ENCODE measurements at places on chromosomes 6 and 20.
A peak's percentile ranks its signal among the peaks of the same experiment; 100 is the strongest.

- no peak for DNase-seq
Measured at GRCh38 chr6:170307080-170307545, 555 bp downstream of the FAM120B start.

GRCh38 chr6:19472850-19473249, 364.3 kb upstream of the ID4 start:
- peak; percentile 9 for DNase-seq

GRCh38 chr20:1535420-1536175, 21.9 kb downstream of the SIRPD start:
- no peak for DNase-seq

DNA sequence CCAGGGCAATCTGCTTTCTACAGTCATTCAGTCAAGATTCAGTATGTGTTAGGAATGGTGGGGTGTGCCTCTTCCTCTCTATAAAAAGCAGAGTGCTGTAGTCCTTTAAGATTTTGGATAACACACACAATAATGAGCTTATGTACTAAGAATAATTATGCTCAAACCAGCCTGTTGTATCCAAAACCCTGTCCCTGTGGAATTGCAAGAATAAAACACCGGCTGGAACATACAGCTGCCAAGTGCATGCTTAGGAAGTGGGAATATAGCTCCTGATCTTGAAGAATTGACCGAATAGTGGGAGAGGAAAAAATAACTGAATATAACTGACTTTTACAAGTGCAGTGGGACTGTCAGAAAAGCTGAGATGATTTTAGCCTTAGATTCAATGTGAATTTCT, 979 bp upstream of the MOCS1 start:
- no peak for DNase-seq

- DNase-seq: no peak
Measured at GRCh38 chr6:159815410-159815809, 15.3 kb downstream of the PNLDC1 start.

- DNase-seq: no peak
Measured at GRCh38 chr6:169622618-169623017, 79.2 kb downstream of the WDR27 start.

DNA sequence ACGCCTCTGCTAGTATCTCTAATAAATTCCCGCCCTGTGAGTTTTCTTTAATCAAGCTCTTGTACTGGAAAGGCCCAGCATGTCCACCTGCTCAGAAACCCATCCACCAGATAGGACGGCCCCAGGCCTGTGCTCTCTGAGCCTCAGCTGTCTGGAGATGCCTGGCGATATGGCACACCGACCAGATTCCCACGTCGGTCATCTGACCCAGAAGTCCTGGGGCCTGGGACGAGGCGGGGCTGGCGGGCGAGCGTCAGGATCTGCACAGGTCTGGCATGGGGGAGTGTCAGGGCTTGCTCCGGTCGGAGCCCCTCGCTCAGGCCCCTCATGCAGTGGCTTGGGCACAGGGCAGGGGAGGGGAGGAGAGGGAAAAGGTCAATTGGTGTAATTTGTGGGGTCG, 10.2 kb downstream of the RNASET2 start:
- no peak for DNase-seq

DNA sequence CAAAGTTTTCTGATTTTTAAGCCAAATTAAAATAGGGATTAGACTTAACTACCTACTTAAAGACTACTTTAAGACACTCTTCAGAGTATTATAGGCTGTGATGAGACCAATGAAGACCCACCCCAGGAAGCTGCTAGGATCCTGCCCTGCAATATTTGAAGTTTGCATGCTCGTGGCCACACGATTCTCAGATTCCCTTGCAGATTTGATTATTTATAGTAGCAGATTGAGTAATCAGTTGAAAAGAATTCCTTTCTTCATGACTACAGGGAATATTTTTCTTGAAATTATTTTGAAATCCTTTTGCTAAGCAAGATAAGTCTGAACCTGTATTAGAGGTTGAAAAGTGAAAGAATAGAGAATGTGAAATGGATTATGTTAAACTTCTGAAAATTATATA, 122.3 kb downstream of the B3GAT2 start:
- DNase-seq: no peak

DNA sequence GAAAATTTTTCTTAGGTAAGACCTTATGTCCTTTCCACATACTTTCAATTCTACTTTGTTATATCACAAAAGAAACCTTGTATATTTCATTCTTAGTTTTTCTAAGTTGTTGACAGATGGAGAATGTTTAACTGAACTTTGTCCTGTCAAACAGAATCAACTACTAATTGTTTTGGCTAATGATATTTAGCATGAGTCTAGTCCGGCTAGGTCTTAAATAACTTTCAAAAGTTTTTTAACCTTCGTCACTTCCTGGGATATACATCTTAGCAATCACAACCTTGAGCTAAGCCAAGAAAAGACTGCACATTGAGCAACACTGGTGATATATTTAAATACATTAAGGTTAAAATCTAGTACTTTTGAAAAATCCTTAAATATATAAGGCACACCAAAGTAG, 62.9 kb upstream of the RUNX2 start:
- DNase-seq: no peak

DNA sequence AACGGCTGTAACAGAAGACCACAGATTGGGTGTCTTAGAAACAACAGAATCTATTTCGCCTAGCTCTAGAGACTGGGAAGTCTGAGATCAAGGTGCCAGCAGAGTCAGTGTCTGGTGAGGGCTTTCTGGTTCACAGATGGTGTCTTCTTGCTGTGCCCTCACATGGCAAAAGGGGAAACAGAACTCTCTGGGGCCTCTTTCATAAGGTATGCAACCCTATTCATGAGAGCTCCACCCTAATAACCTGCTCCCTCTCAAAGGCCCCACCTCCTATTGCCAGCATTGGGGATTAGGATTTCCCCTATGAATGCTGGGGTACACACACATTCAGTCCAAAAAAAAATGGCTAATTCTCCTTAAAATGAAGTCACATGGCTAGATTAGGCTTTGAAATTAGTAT, 10.0 kb downstream of the TXNDC5 start:
- no peak for DNase-seq

DNA sequence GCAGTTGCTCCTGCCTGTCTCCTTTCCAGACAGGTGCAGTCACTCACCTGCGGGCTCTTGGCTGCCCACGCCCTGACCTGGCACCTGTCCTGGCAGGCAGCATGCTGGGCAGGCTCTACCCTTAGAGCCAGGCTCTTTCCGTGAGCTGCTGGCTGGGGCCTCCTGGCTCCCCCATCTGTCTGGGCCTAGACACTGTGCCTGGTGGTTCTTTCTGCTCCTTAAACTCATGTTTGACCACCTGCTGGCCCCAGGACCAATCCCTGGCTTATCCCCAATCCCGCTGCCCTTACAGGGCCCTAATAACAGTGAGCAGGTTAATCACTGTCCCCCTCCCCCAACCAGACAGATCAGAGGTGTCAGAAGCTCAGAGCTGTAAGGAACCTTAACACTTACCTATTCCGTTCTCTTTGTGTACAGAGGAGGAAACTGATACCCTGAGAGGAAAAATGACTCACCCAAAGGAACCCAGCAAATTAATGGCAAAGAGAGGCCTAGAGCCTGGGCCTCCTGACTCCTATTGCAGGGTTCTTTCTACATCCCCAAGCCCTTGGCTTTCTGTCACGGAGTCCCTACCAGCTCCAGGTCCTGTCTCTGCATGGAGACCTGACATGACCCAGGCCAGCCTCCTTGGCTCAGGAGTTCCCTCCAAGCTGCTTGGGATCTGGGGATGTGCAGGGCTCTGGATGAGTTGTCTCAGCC, 54.7 kb downstream of the RAB44 start:
- peak; percentile 48 for DNase-seq

GRCh38 chr6:82875573-82876185, 190.0 kb downstream of the UBE3D start:
- DNase-seq: peak; percentile 95

DNA sequence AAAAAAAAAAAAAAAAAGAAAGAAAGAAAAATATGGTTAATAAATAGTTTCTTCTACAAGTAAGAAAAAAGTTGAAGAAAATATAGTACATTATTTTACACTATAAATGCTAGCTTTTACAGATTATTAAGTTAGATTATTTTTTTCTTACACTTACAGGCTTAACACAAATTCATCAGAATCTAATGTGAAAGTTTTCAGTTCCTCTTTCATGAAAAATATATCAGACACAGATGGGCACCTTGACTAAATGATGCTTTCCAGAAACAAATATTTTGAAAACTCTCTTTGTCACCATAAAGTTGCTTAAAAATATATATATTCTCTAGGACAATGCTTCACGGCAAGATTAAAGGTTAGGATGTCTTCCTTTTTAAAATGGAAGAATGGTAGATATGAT, 321.8 kb upstream of the HSF2 start:
- no peak for DNase-seq

DNA sequence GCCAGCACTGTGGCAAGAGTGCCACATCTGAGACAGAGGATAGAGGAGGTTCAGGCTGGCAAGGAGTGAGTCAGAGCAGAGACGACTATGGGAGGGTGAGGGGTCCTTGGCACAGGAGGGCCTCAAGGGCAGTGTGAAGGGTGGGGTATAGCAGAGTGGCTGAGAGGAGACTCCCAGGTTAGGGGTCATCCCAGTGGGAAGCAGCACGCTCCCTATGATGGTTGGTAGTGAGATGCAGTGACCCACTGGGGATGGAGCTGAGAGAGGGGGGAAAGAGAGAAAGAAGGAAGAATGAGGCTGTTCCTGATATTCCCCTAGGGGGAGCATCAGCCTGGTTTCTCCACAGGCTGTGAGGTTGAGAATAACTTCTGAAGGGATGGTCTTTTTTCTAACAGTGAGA, 97.3 kb downstream of the INSM1 start:
- DNase-seq: no peak

DNA sequence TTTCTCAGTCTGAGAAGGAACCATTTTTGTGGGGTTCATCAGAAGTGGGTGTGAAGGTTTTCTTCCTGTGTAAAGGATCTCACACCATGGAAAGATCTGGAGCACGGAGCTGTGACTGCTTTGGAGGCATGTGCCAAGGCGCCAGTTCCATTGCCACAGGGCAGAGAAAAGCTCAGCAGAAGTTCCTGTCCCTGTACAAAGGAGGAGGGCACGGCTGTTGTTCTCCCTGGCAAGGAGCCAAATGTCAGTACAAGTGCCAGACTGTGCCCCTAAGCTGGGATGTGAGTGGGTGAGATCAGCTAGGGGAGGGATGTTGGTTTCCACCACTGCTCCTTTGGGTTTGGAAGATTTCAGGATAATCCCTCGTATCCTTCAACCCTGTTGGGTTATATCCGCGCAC, 117.3 kb downstream of the CRYBG1 start:
- no peak for DNase-seq

- no peak for DNase-seq
Measured at GRCh38 chr6:2771079-2771478, 5.9 kb downstream of the WRNIP1 start.

GRCh38 chr6:5701174-5701573, 305.6 kb downstream of the NRN1 start:
- no peak for DNase-seq

- DNase-seq: peak; percentile 35
Measured at GRCh38 chr6:73854998-73855718, 159.2 kb downstream of the CD109 start.

DNA sequence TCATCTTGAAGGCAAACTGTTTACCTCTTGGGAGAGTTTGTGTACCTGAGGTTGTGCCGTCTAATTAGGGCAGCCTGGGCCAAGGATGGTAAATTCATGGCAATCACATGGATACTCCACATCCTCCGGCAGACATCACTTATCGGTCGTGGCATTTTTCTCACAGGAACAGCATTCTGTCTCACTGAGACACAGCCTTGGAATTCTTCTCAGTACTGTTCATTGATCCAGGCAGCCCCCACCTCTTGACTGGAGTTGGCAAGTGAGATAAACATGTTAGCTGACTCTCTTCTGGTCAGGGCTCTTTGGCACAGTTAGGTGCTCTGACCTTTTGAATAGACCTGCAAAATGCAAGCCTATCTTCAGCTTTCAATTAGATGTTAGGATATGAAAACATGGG, 511.4 kb upstream of the FLRT3 start:
- no peak for DNase-seq

DNA sequence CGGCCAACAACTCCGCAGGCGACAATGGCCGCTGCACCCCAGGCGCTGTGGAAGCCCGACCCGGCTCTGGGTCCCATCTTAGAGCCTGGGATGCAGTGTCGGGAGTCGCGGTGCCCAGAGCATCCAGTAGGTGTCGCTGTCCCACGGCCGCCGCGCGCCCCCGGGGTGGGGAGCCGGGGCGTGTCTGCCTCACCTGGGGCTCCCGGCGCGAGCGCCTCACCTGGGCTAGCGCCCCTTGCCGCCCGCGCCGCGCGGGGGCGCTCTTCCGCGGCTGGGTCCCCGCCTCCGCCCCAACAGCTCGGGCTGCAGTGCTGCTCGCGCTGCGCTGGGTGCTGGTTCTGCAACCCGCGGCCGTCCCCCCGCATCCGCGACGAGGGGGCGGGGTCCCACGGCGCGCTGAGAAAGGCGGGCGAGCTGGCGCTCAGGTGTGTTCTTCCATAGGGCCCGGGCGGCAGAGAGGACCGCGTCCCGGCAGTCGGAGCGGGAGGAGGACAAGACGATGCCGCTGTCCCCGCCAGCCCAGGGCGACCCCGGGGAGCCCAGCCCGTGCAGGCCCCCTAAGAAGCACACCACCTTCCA, at the start of gene CRYBG1:
Gene CRYBG1 (plus strand): TSS at position 308 of the 579 bp plus-strand sequence. CDS start 192 bp downstream, at position 500.
- no peak for DNase-seq

DNA sequence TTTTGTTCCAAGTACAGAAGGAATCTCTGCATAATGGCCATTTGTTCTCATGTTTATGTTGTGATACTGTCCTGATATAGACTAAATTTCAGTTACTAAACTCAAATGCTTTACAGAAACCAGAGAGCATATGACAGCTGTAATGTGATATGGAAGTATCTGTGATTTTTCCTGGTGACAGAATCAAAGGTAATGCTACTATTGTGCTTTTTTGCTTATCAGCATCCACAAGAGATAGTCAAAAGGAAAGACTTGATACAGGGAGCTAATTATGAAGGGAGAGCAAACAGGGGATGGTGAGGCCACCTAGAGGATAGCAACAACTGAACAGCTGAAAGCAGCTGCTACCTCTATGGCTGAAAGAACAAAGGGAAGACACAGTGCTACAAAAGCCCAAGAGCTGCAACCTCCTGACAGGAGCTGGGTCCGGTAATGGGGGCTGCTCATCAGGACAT, 181.4 kb downstream of the PHF3 start:
- DNase-seq: peak; percentile 38

DNA sequence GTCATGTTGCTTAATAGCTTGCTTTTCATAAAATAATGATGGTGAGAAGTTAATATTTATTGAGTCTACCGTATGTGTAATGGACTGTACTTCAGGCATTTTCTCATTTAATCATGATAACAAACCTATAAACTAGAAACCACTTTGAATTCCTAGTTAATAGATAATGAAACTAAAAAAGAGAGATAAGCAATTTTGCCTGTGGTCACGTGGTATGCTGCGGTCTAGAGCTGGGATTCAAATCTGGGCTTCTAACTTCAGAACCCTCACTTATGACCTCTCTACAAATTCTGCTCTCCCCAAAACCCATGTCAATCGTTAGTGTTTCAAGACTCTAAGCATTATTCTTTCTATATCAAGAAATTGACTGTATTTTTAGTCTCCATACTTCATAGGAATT, 700.7 kb downstream of the PRKN start:
- no peak for DNase-seq

DNA sequence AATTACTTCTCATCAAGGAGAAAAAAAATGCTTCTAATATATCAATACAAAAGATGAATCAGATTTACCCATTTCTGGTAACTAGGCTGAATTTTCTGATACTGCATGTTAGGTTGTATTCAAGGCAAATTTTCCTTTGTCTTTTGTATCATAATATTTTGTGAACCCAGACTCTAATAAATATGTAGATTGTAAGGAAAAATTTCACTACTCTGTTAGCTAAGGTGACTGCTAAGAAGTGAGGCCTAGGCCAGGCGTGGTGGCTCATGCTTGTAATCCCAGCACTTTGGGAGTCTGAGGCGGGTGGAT, 12.7 kb downstream of the TP53INP2 start:
- DNase-seq: no peak

All from HT1080 (cell line).